ENCODE measurements at places on chromosomes 7 and 10. TPM values are rescaled to one million over a fixed set of nuclear protein-coding genes. Genes with fewer than 3 reads are reported as not detected.

GRCh38 chr7:47416492-47417480 lies 165.1 kb downstream of the TNS3 start:
- DNase-seq, result peak; percentile 93
- no peak overlapping the region for H3K27ac ChIP-seq
- peaks cover 55% of the 10 kb centered on the region for H3K36me3 ChIP-seq
- no peak overlapping the region for H3K4me3 ChIP-seq

GRCh38 chr10:58351616-58352578 lies 17.1 kb downstream of the UBE2D1 start:
- no peaks in the 10 kb centered on the region for H3K36me3 ChIP-seq
- H3K4me1 ChIP-seq, result no peaks in the 10 kb centered on the region
- H3K27me3 ChIP-seq, result no peaks in the 10 kb centered on the region
- no peak overlapping the region for H3K27ac ChIP-seq

GRCh38 chr7:37108615-37109014 lies 340.0 kb downstream of the ELMO1 start:
- no peaks in the 10 kb centered on the region for H3K36me3 ChIP-seq
- no peak for DNase-seq
- H3K27ac ChIP-seq, result no peak overlapping the region
- H3K27me3 ChIP-seq, result no peaks in the 10 kb centered on the region
- H3K4me1 ChIP-seq, result no peaks in the 10 kb centered on the region

- no peak overlapping the region for H3K27ac ChIP-seq
- no peak for DNase-seq
- H3K4me1 ChIP-seq, result peaks cover 5% of the 10 kb centered on the region
- H3K27me3 ChIP-seq, result no peaks in the 10 kb centered on the region
- no peak overlapping the region for H3K4me3 ChIP-seq
- no peaks in the 10 kb centered on the region for H3K36me3 ChIP-seq
These were observed 26.6 kb downstream of the TBXAS1 start for GRCh38 chr7:139855498-139856270.

The MEOX2 gene
- total RNA-seq, result 3.8 TPM

- H3K27ac ChIP-seq, result no peak overlapping the region
- H3K4me1 ChIP-seq, result no peaks in the 10 kb centered on the region
- H3K36me3 ChIP-seq, result no peaks in the 10 kb centered on the region
- no peak overlapping the region for H3K4me3 ChIP-seq
- no peak for DNase-seq
These were observed 93.9 kb downstream of the ADCYAP1R1 start for GRCh38 chr7:31146030-31146429.

The TRIM4 gene
- total RNA-seq, result 29.5 TPM

- H3K4me1 ChIP-seq, result no peaks in the 10 kb centered on the region
- H3K27ac ChIP-seq, result no peak overlapping the region
- no peak for DNase-seq
- H3K36me3 ChIP-seq, result no peaks in the 10 kb centered on the region
- H3K4me3 ChIP-seq, result no peak overlapping the region
These were observed 2.6 kb downstream of the MBL2 start for GRCh38 chr10:52769966-52770365.

DNA sequence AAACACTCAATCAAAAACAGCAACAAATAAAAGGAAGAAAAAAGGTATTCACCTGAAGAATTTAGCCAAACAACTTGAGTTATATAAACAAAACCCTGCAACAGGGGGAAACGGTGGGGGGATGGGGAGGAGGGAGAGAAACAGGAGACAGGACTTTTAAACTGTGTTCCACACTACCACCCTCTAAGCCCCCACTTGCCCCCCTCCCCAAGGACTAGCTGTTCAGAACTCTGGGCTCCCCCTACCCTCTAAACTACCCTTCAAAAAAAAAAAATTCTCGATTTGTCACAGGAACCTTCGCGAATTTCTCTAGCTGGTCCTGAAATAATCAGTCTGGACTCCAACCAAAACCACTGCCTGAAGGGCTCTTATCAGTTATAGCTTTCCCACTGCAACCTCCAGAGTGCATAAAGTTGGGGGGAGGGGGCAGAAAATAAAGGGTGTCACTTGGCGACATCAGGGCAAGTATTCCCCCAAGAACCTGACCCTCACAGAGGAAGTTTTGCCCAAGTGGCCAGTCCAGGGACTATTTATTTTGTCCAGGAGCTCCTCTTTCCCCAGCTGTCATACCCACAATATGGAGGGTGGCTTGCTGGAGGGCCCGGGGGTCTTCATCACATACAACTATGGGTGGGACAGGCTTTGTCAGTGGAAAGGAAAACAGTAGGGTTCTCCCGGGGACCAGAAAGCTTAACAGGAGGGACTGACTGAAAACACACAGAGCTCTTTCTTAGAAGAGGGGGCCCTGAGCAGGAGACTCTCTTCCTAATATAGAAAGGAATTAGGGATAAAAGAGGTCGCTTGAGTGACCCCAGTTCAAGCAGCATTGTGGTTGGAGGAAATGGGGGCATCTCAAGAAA lies 1.3 kb downstream of the UBE2H start:
- no peaks in the 10 kb centered on the region for H3K36me3 ChIP-seq
- peak; percentile 67 for DNase-seq
- H3K4me3 ChIP-seq, result peak overlapping the region; percentile 90
- H3K27ac ChIP-seq, result peak overlapping the region; percentile 87
- no peaks in the 10 kb centered on the region for H3K27me3 ChIP-seq
- peaks cover 45% of the 10 kb centered on the region for H3K4me1 ChIP-seq

GRCh38 chr7:45084336-45084735 lies 4.4 kb downstream of the NACAD start:
- DNase-seq, result peak; percentile 89
- no peaks in the 10 kb centered on the region for H3K36me3 ChIP-seq
- peaks cover 3% of the 10 kb centered on the region for H3K4me1 ChIP-seq
- H3K27me3 ChIP-seq, result peaks cover 4% of the 10 kb centered on the region
- H3K27ac ChIP-seq, result no peak overlapping the region
- no peak overlapping the region for H3K4me3 ChIP-seq

DNA sequence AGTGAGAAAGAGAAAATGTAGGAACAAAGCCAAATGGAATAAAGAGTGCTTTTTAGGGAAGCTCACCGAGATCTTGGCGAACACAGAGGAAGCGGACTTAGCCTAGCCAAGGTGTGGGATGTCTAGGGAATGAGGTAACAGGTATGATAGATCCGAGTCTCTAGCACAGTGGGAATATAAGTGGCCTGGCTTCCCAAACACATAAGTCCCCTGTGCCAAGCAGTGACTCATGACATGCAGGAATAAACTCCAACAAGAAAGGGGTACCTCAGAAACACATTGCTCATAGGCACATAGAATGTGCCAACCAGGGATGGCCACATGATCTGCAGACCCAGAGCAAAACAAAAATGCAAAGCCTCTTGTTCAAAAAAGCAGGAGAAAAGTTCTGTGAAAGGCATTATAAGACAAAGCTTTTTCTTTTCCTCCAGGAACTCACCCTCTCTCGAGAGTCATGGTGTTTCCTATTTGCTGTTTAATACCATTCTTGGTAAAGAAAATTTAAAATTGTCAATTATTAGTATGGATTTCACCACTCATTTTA lies 542.5 kb downstream of the GATA3 start:
- H3K27me3 ChIP-seq, result no peaks in the 10 kb centered on the region
- DNase-seq, result no peak
- no peaks in the 10 kb centered on the region for H3K36me3 ChIP-seq
- no peaks in the 10 kb centered on the region for H3K4me1 ChIP-seq

- peaks cover 38% of the 10 kb centered on the region for H3K36me3 ChIP-seq
- no peaks in the 10 kb centered on the region for H3K27me3 ChIP-seq
- H3K4me1 ChIP-seq, result peaks cover 6% of the 10 kb centered on the region
- H3K27ac ChIP-seq, result no peak overlapping the region
These were observed 12.8 kb downstream of the ZC3HAV1L start for GRCh38 chr7:139023076-139023475.

The GATA3 gene
- not detected for total RNA-seq

- no peaks in the 10 kb centered on the region for H3K27me3 ChIP-seq
- DNase-seq, result no peak
- no peak overlapping the region for H3K4me3 ChIP-seq
- peaks cover 8% of the 10 kb centered on the region for H3K4me1 ChIP-seq
- H3K36me3 ChIP-seq, result peaks cover 81% of the 10 kb centered on the region
These were observed 13.1 kb downstream of the CASP2 start for GRCh38 chr7:143300959-143301935.

DNA sequence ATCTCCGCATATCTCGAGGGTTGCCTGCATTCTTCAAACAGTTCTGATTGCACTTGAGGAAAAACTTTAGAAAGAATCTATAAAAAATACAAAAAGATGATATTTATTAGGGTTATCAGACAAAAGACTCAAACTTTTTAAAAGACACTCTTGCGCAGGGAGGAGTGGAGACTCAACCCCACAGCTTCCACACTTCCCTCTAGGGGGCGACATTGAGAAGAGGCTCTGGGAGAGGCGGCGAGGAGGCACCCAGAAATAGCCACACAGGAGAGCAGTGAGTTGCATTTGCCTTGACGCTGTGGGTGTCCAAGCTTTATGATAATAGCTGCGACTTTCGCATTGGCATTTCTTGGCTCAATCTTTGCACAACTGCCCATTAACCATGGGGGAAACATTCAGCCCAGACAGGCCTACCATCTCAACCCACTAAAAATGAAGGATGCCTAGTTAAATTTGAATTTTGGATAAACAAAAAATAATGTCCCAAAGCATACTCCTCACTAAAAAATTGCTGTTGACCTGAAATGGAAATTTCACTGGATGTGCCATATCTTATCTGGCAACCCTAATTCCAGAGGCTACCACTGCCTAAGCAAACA lies 86.2 kb downstream of the EBF3 start:
- DNase-seq, result peak; percentile 80
- H3K27ac ChIP-seq, result no peak overlapping the region
- peaks cover 20% of the 10 kb centered on the region for H3K36me3 ChIP-seq
- no peaks in the 10 kb centered on the region for H3K27me3 ChIP-seq

DNA sequence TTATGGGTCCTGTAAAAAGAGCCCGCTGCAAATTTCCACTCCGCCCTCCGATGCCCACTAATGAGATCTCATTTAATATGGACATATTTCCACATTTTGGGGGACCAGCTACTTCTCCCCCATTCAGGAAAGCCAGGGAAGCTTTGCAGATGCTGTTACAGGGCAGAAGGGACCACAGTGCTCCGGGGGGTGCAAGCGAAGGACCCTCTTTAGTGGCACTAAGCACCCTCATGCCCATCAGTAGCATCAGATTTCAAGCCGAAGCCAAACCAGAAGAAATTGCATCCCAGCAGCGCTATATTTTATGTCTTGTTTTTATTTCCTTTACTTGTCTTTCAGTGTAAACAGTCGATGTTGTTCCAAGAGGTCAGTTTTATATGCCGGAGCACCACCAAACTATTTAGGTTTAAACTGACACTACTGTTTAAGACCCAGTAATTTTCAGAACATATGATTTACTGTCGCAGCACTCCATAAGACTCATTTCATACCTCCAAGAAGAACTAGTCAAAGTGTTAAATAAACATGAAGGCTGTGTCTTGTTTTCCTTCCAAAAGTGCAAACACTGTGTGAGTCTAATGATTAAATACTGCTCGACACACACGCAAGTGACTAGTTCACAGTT lies 122.2 kb upstream of the MGMT start:
- H3K4me3 ChIP-seq, result no peak overlapping the region
- DNase-seq, result no peak
- no peaks in the 10 kb centered on the region for H3K36me3 ChIP-seq
- H3K4me1 ChIP-seq, result no peaks in the 10 kb centered on the region
- no peaks in the 10 kb centered on the region for H3K27me3 ChIP-seq

DNA sequence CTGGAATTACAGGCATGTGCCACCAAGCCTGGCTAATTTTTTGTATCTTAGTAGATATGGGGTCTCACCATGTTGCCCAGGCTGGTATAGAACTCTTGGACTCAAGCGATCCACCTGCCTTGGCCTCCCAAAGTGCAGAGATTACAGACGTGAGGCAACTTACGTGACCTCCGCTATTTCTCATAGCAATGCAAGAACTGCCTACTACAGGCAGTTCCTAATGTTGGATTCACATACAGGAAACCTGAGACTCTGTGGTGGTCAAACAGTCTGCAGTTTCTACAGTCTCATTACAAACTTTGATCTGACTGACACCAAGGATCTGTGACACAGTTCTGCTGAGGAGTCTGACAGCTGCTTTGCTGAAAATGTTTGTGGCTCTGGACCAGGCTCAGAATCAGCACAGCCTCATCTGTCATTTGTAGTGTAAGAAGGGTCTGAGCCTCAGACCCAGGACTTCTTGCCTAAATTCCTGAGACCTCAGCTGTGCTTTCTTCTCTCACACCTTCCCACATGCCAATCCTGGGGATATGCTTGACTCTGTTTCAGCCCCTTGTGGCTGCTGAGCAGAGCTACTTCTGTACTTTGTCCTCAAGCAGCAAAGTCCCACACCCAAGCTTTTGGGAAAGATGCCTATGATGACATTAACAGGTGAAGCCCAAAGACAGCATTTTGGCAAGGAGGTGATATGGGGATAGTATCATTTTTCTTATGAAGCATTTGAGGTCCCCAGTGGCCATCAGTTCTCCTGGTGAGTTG lies 48.0 kb upstream of the CYP2C9 start:
- H3K4me3 ChIP-seq, result no peak overlapping the region
- no peaks in the 10 kb centered on the region for H3K36me3 ChIP-seq
- H3K27ac ChIP-seq, result no peak overlapping the region
- DNase-seq, result no peak
- H3K4me1 ChIP-seq, result no peaks in the 10 kb centered on the region

- no peak overlapping the region for H3K4me3 ChIP-seq
- H3K27ac ChIP-seq, result no peak overlapping the region
- H3K27me3 ChIP-seq, result no peaks in the 10 kb centered on the region
- no peaks in the 10 kb centered on the region for H3K4me1 ChIP-seq
These were observed 70.1 kb upstream of the CABCOCO1 start for GRCh38 chr10:61592581-61592980.

Measured in osteoblast (primary cell).